ENCODE measurements at places on chromosomes 6 and 20.

GRCh38 chr6:106728296-106728870 is 99.0 kb downstream of the QRSL1 start:
- no peak for DNase-seq

GRCh38 chr20:17565169-17565845 is 4.6 kb upstream of the DSTN start:
- DNase-seq: no peak

DNA sequence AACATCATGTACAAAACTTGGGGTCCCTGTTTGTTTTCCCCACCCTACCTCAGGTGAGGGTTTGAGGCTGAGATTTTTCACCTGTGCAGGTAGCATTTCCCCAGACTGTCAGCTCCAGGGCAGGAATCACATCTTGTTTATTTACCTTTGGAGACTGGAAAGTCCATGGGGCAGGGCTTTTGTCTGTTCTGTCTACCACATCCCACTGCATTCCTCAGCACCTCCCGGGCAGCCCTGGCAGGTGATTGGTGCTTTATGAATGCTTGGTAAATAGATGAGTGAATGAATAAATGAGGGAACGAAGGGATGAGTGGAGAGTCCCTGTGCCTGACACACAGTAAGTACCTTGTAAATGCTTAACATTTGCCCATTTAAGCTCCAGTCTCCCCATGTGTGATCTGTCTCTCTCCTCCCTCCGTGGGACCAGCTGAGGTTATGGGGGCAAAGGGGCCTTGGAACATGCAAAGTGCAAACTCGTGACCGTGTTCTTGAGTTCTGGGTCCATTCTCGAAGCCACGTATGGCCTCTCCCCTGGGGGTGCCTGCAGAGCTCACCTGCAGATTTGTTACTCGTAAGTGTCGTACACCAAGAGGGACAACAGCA is 69.7 kb upstream of the PMEPA1 start:
- DNase-seq: no peak

DNA sequence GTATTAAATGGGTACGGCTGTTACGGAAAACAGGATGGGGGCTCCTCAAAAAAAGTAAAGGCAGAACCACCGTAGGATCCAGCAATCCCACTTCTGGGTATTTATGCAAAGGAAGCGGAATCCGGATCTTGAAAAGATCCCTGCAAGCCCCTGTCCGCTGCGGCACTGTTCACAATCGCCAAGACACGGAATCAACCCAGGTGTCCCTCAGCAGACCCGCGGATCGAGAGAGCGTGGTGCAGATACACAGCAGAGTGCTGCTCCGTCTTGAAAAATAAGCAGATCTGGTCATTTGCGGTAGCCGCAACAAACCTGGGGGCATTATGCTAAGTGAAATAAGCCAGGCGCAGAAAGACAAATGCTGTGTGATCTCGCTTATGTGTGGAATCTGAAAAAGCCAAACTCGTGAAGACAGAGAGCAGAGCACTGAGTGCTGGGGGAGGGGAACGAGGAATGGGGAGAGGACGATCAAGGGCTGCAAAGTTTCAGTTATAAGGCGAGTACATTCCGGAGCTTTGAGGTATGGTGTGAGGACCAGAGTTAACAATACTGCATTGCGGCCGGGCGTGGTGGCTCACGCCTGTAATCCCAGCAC is 41.3 kb downstream of the NTSR1 start:
- DNase-seq: no peak

GRCh38 chr20:62920039-62920645 is 6.2 kb downstream of the DIDO1 start:
- DNase-seq: no peak

Data from 8988T (cell line).